Hippocampal formation (tissue), 2 donors: ENCODE measurements at places on chromosomes 7 and 10.

DNA sequence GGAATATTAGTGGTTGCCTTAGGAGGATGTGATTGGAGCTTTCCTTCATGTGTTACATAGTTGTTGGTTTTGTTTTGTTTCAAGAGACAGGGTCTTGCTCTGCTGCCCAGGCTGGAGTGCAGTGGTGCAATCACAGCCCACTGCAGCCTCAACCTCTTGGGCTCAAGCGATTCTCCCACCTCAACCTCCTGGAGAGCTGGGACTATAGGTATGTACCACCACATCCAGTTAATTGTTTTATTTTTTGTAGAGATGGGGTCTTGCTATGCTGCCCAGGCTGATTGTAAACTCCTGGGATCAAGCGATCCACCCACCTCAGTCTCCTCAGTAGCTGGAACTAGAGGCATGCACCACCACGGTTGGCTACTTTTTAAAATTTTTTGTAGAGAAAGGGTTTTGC lies 86.1 kb downstream of the RABGEF1 start:
- no peak for DNase-seq

DNA sequence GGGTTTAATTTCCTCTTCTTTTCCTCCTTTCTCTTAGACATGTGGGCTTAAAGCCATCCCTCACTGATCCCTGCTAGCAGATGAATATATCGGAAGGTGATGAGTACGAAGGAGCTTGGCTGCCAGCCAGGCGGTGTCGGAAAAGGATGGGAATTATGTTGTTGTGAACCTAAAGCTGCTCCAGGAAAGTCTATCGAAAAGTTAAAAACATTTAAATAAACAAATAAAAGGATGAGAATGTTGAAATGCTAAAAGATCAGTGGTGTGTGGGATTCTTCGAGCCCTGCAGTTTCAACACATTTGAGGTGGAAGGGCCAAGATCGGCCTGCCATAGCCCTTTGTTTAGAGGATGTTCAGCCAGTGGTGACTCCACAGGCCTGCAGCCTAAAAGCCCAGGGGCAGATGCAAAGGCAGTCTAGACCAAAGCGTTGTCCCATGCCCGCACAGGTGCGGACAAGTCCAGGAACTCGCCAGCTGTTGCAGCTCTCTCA lies 107.9 kb downstream of the JCAD start:
- DNase-seq = no peak

DNA sequence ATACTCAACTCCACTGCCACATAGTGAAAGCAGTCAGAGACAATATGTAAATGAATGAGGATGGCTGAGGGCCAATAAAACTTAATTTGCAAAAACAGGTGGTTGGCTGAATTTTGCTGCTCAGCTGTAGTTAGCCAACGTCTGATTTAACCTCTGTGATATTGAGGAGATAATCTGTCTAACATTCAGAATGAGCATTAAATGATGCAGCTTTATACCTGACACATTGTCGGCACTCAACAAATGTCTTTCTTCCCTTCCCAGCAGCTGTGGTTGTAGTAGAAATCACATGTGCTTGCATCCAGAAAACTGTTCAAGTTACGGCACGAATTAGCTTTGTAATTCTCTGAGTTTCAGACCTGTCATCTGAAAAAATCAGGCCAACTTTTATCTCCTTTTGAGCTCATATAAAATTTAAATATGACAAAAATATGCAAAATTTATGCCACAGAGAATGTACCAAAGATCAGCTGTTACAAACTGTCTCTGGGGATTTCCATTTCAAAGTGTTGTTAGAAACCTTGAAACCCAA lies 1239.7 kb downstream of the GATA3 start:
- DNase-seq = no peak

- no peak for DNase-seq
Observed at GRCh38 chr10:111076682-111077478, at the start of gene ADRA2A. Gene ADRA2A (plus strand): TSS chr10:111077029. CDS start chr10:111077997, 968 bp downstream.

DNA sequence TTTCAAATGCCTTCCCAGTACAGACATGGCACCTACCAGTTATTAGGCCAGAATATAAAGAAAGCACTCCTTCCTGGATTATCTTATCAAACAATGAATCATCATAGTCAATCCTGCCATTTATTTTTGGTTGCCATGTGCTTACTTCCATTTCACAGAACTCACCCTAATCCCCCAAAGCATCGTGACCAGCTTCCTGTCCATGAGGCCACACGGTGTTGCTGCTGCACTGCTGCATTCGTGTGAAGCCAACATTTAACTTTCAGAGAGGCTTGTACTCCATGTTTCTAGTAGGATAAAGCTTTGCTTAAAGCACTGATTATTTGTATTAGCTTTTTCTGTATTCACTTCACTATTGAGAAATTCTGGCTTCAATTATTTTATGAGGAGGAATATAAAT lies 14.4 kb downstream of the COL28A1 start:
- no peak for DNase-seq
